ENCODE measurements at places on chromosomes 3 and 15. TPM values are rescaled to one million over a fixed set of nuclear protein-coding genes. Genes with fewer than 3 reads are reported as not detected.

The PSTPIP1 gene
- total RNA-seq: 0.46 TPM

The LRRC15 gene
- total RNA-seq: 0.28 TPM

The CHAC1 gene
- total RNA-seq: 15.5 TPM

The SERPINI1 gene
- 8.0 TPM for total RNA-seq

The PAK6 gene
- 6.3 TPM for total RNA-seq

The DNAJC17 gene
- 39.3 TPM for total RNA-seq

The KLF15 gene
- 0.10 TPM for total RNA-seq
